ENCODE measurements at places on chromosomes 6 and 20.

DNA sequence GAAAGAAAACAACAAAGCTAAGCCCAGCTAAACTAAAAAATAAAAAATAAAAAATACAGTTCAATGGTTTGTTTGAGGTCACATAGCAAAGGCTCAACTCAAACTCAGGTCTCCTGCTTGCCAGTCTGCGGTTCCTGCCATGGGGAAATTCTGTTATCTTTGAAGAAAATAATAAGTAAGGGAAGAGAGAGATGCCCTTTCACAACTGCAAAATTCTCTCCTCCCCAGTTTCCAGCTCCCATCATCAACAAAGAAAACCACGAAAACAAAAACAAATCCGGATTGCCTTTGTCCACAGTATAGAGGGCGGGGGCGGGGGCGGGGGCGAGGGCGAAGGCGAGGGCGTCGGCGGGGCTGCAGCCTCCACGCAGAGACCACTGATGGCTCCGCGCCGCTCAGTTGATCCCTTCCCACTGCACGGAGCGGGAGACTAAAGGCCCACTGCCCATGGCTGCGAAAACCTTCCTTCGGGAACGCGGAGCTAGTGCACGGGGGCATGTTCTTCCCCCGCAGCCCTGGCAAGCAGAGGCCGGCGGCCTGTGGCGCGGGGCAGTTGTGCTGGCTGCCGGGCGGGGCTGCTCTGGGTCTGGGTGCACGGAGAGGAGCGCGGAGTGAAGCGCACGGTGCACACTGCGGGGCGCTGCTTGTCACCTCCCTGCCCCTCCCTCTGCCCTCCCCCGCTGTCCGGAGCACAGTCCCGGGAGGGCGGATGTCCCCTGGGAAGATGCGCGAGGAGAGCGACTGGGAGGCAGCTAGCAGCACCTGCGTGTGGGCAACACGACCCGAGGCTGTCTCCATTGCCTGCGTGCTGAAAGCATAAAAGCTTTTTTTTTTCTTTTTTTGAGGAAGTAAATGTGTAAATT is 54.1 kb upstream of the TPD52L1 start:
- peak; percentile 33 for DNase-seq

DNA sequence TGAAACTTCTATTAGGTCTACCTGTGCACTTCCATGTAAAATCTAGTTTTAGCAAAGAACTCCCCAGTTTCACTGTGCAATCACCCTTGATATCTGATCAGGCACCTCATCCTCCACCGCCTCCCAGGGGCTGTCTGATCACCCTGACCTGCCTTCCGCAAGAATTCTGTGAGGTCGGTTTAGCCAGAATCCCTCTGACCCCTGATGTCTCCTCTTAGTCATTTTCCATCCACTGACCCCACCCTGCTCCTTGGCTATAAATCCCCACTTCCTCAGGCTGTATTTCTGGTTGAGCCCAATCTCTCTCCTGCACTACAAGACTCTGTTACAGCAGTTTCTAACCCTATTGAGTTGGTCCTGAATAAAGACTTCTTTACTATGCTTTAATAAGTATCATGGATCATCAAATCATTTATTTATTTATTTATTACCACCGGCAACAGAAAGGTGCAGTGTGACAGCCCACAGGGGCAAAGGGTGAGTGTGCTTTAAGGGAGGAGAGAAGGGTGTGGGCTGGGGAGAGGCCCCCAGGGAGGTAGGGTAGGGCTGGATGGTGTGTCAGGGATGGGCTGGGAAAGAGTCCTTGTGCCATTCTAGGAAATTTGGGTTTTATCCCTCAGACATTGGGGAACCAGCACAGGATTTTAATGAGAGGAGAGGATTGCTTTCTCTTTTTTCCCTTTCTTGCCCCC is 11.2 kb upstream of the SERPINB6 start:
- no peak for DNase-seq

GRCh38 chr6:87151781-87152525 is 3.4 kb upstream of the ZNF292 start:
- DNase-seq, result peak; percentile 40

DNA sequence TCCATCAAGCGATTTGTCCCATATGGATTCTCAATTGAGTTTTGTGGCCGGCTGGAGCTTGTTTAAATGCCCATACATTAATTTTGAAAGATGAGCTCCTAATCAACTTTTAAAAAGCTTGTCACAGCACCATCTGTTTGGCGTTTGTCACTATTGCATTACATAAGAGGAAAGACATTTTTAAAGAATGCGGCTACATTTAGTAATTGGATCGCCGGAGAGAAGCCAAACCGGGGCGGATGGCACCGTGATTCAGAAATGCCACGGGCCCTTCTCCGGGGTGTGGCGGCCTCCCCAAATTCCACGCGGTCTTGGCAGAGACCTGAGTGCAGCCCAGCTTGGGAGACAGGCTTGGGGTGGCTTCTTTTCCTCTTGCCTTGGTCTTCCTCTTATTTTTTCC is 67.7 kb upstream of the ZNFX1 start:
- no peak for DNase-seq

DNA sequence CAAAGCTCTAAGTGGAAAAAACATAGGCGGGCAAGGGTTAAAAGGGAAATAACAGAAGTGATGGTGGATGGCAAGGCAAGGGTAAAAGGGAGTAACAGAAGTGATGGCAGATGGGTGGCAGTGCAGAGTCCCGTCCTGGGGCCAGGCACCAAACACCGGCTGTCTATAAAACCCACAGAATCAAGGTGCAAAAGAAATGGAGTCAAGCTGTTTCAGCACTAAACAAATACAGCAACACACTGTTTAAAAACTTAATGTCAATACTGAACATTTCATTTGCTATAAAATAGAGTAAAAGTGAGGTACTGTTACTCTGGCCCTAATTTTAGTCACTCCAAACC is 87.6 kb downstream of the MAN1A1 start:
- no peak for DNase-seq

DNA sequence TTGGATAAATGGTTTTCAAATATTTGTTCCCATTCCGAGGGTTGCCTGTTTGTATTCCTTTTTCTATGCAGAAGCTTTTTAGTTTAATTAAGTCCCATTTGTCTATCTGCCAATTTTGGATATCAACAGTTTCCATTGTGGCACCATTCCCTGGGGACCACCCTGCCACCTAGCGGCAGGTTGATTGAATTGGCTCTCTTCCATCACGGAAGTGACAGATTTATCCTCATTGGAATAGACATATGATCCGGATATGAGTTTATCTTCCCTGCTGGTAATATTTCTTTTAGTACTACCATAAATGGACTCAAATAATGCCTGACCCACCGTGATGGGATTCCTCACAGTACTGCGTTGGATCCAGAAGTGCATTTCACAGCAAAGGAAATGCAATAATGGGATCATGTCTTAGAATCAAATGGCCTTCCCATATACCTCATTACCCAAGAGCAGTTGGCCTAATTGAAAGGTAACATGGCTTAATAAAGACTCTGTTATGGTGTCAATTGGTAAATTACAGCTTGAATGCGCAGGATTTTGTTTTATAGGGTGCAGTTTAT is 327.0 kb downstream of the BMP2 start:
- DNase-seq, result peak; percentile 96

- no peak for DNase-seq
These were observed 102.2 kb upstream of the SASH1 start for GRCh38 chr6:148240461-148240840.

DNA sequence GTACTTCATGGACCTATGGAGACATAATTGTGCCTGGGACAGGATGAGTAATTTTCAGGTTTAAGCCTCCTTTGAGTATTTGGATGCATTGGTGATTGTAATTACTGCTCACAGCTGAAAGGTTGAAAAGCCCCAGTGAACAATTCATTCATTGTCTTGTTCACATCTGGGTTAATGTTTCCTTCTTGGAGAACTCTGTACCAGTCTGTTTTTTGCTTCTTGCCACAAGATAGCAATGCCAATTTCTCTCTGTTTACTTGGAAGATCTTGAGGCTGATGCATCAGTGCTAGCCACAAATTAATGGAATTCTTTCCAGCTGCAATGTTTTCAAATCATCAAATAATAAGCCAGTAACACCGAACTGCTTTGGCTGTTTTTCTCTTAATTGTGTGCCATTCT is 207.8 kb downstream of the BMP2 start:
- DNase-seq, result no peak

GRCh38 chr6:118649918-118650581 is 1.3 kb downstream of the CEP85L start:
- DNase-seq, result no peak

DNA sequence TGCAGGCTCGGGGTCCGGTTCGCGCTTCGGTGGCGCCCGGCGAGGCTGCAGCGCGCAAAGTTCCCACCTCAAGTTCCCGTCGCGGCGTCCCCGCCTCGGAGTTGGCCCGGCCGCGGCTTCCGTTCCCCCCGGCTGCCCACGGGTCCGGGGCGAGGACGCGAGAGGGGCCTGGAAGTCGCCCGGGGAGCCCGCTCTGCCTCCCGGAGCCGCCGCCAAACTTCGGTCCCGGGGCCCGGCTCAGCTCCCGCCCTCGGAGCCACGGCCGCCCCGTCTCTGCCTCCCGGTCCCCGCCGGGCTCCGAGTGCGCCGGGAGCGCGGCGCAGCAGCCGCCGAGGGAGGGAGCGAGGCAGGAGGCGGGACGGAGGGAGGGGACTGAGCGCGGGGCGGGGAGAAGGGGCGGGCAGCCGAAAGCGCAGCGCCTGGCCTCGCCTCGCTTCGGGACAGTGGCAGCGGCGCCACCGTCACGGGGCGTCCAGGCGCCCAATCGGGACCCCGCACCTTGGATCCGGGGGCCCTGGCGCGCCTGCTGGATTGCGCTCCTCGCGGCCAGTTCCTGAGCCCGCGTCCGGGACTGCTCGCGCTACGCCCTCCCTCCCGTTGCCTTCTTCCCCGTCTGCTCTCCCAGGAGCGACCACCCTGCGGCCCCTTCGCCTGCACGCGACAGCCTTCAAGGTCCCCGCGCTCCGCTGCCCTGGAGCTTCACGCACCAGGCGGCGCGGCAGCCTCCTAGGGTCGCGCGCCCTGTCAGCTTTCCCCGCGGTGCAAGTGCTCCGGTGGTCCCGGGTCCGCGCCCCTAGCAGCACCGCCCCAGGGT is at the start of gene KCNG1:
KCNG1 (minus strand) TSS at position 305 of the 814 bp plus-strand sequence. CDS start 12,769 bp downstream, outside the sequence.
- DNase-seq, result no peak

DNA sequence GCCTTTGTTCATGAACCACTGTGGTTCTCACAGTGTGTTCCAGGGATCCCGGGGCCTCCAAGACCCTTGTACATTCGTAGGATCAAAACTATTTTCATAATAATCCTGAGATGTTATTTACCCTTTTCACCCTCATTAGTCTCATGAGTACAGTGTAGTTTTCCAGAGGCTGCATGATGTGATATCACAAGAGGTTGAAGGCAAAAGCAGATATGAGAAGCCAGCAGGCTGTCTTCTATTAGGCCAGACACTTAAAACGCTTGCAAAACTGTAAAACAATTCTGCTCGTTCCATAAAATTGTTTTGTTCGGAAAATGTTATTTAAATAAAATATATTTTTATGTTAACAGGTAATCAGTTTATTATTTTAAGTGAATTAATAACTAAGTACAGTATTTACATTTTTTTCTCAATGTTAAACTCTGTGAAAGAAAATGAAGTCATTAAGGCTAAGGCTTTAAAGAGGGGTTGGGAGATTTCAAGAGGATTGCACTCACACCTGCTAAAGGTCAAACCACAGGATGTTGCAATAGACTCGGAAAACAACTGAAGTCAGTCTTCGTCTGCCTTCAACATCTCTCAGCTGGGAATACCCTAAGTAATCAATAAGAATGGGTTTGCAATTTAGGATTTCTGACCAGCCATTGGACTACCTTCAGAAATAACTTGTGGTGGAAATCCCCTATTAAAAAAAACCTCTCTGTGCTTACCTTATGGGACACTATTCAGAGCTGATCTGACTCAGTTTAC is 474.2 kb downstream of the KIF16B start:
- no peak for DNase-seq

- DNase-seq, result no peak
These were observed 588.4 kb upstream of the BTBD3 start for GRCh38 chr20:11329271-11329670.

GRCh38 chr6:46896871-46897270 is 24.9 kb downstream of the ADGRF5 start:
- no peak for DNase-seq

DNA sequence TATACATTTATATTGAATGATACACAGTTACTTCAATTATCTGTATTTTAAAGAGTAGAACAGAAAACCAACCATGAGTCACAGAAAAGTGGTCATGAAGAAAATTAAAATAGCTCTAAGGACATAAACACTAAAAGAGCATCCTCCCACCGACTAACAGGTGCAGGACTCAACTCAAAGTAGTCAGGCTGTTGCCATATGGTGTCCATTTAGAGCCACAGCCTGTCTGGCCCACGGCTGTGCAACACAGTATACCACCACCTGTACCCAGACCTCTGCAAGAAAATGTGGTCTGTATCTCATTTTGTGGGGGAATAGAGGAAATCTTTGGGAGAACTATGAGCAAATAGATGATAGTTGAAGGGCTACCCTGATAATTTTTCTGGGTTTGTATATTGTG is 449.8 kb upstream of the RNF217 start:
- DNase-seq, result no peak

- peak; percentile 84 for DNase-seq
These were observed 145.7 kb downstream of the BTBD9 start for GRCh38 chr6:38493931-38494547.

DNA sequence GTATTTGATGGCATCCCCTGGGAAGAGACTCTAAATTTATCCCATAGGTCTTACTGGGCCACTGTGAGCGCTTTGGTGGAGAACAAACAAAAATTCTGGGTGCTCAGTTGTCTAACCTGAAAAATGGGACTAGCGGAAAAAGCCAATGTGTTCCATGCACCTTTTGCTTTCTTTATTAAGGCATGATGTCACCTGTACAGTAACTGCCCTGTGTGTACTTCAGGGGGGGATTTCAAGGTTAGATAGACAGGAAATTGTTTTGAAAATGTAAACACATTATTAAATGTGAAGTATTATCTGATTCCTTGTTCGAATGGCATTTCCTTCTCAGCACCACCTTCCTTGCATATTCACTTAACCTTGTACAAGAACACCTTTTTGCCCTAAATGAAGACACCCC is 1.2 kb upstream of the EDN1 start:
- DNase-seq, result no peak

- no peak for DNase-seq
These were observed 65.0 kb downstream of the EPM2A start for GRCh38 chr6:145670311-145670710.

DNA sequence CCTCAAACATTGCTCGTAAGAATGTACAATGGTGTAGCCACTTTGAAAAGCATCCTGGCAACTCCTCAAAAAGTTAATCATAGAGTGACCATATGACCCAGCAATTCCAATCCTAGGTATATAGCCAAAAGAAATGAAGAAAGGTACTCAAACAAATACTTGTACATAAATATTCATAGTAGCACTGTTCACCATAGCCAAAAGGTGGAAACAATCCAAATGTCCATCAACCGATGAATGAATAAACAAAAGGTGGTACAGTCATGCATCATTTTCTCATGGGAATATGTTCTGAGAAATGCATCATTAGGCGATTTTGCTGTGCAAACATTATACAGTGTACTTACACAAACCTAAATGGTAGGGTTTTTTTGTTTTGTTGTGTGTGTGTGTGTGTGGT is 74.4 kb upstream of the TBC1D7 start:
- no peak for DNase-seq

GRCh38 chr6:143529095-143529494 is 17.6 kb upstream of the FUCA2 start:
- no peak for DNase-seq
